Activated CD4-positive, CD25-positive, alpha-beta regulatory T cell treated with anti-CD3 and anti-CD28 coated beads, Interleukin-2, amount 50 U/mL, for 72 hours (primary cell): ENCODE measurements at places on chromosomes 11 and 22.

GRCh38 chr11:35111161-35112055, 27.6 kb upstream of the CD44 start:
- no peak for DNase-seq

- no peak for DNase-seq
Observed at GRCh38 chr11:66523611-66524010, 13.2 kb downstream of the BBS1 start.

- no peak for DNase-seq
Observed at GRCh38 chr22:48047722-48048500, 1285.5 kb downstream of the TBC1D22A start.

- no peak for DNase-seq
Observed at GRCh38 chr22:47139790-47140119, 377.3 kb downstream of the TBC1D22A start.

DNA sequence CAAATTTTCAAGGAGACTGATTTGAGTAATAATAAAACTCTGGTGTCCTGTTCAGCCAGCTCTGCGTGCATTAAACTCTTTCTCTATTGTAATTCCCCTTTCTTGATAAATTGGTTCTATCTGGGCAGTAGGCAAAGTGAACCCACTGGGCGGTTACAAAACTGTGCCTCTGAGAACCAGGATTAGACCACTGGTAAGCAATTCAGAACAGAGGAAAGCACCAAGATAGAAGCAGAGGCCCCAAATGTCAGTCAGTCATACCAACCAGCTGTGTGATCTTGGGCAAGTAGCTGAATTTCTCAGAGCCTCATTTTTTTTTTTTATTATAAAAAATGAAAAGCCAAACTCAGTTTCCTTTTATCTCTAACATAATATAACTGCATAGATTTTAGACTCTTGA, 54.9 kb downstream of the TRIM44 start:
- DNase-seq: no peak

GRCh38 chr11:87150936-87151335, 113.2 kb downstream of the TMEM135 start:
- no peak for DNase-seq

- no peak for DNase-seq
Observed at GRCh38 chr22:45493286-45493771, 9.4 kb upstream of the FBLN1 start.

- no peak for DNase-seq
Observed at GRCh38 chr22:45268167-45268957, 16.4 kb upstream of the UPK3A start.

- no peak for DNase-seq
Observed at GRCh38 chr11:35056391-35057093, 82.4 kb upstream of the CD44 start.

- DNase-seq: no peak
Observed at GRCh38 chr11:8314916-8315315, 51.2 kb upstream of the LMO1 start.

DNA sequence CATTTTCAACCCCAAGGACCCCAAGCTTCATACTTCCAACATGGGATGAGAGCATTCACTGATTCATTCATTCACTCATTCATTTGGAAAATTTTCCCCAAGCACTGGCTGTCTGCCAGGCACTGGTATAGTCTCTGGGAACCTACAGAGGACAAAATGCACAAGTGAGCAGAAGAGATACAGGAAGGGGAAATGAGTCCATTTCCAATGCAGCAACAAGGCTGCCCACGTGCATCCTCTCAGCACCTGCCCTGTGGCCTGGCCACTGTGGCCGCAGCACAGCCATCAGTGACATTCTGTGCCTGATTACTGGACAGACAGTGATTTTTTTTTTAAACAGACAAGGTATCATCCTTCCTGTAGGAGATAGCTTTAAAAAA, 96.0 kb upstream of the PITPNB start:
- no peak for DNase-seq

DNA sequence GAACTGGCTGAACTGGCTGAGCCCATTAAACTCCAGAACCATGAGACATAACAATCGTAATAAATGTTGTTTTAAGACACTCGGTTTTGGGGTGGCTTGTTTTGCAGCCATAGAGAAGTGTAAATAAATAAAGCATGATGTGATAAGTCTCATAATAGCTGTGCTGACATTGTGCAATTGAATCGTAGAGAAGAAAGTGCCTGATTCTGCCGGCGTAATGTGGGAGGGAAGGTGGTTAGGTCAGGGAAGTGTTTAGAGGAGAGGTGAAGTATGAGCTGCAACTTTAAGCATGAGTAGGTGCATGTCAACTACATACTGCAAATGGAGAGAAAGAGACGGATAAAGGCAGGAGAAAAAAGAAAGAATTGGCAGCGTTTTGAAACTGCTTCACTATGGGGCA, 217.1 kb downstream of the BLID start:
- DNase-seq: no peak

GRCh38 chr11:117559698-117560097, 232.0 kb downstream of the CEP164 start:
- DNase-seq: no peak

DNA sequence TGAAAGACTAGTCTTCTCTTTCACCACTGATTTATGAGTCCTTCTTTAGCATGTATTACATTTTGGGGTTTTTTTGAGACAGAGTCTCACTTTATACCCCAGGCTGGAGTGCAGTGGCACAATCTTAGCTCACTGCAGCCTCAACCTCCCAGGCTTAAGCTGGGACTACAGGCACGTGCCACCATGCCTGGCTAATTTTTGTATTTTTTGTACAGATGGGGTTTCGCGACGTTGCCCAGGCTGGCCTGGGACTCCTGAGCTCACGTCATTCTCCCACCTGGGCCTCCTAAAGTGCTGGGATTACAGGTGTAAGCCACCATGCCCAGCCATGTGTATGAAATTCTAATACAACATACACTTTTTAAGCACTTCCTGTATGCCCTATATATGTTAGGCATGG, 26.3 kb upstream of the CXCR5 start:
- DNase-seq: no peak

DNA sequence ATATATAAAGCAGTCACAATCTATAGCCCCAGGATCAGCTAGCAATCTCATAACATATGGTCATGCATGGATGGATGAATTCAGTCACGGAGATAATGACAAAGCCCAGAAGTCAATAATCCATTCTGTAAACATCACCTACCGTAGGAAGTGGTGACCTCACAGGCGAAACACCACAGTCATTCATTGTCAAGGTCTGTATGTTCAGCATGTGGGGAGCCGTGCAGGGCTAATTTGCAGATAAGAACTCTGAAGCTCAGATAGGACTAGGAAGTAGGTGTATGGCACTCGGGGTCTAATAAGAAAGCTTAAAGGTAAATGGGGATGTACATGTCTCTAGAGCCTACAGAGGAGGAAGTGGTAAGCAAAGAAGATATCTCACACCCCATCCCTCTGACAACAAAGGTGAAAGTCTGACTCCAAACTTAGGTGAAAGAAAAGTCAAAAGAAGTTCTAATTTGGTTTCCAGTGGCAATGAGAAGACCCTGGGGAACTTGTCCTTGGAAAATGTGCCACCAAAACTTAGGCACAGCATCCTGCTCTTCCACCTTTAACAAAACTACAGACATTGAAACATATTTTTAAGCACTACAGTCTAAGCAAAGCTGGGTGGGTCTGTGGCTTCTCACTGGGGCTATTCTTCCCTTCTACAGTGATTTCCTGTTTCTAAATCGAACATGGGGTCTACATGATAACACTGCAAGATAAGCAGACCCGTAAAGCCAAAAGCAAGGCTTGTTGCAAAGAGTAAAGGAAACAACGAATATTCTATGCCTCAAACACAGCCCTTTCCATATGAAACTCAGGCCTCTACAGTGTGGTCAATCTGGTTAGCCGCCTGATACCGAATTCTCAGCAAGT, 5.2 kb downstream of the CRTAM start:
- DNase-seq: no peak

DNA sequence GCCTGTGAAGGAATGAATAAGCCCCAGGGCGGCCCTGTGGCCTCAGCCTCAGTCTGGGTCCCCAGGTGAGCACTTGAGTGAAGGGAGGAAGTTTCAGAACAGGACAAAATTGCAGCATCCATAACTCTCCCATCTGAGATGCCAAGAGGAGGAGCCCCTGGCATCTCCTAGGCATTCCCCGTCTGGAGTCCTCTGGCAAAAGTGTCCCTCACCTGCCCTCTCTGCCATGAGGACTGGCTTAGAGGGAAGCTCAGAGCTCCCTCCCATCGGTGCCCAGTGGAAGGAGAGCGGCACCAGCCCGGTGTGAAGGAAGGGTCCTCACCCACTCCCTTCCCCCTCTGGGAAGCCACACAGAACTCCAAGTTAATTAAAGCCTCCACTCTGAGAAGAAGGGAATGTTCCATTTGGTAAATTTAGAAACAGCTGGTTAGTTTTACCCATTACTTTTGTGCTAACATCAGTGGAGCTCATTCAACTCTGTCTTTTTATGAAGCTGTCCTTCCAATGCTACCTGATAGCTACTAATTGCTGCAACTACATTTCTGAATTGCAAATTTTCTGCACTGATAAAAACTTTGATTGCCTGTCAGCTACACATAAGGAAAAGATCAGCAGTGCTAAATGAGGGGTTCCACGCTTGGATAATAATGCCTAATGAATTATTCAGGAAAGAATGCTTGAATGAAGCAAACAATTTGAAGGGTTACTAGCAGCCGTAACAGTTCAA, 123.3 kb upstream of the RCN1 start:
- no peak for DNase-seq

- no peak for DNase-seq
Observed at GRCh38 chr11:108685419-108686130, 20.7 kb downstream of the DDX10 start.

DNA sequence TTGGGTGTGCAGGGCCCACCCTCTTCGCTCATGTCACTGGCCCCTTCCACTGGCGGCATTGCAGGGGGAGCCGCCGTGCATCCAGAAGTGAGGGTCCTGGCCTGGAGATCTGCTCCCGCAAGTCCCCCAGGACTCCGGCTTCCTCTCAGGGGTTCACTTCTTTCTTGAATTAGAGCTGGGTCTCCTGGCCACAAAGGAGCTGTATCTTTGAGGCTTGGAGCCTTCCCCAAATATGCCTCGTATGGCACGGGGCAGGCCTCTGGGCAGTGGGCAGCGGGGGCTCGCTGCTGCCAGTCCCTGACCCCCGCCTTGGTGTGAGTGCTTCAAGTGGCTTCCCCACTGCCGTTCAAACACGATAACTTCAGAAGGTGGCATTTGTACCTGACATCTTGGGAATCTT, 7.4 kb upstream of the IFITM3 start:
- DNase-seq: no peak

DNA sequence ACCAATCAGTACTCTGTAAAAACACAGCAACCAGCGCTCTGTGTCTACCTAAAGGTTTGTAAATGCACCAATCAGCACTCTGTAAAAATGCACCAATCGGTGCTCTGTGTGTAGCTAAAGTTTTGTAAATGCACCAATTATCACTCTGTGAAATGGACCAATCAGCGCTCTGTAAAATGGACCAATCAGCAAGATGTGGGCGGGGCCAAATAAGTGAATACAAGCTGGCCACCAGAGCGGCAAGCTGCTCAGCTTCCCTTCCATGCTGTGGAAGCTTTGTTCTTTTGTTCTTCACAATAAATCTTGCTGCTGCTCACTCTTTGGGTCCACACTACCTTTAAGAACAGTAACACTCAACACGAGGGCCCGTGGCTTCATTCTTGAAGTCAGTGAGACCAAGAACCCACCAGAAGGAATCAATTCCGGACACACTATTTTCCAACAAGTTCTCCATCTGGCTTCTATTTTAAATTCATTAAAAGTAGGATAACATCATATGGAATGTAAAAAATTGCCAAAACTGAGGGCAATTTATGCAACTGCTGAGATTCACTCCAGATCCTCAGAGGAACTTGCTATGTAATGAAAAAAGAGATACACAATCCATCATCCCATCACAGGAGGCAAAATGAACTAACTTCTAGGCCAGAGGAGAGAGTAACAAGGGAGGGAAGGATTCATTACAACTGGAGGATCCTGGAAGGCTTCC, 3.1 kb upstream of the PANX1 start:
- no peak for DNase-seq

DNA sequence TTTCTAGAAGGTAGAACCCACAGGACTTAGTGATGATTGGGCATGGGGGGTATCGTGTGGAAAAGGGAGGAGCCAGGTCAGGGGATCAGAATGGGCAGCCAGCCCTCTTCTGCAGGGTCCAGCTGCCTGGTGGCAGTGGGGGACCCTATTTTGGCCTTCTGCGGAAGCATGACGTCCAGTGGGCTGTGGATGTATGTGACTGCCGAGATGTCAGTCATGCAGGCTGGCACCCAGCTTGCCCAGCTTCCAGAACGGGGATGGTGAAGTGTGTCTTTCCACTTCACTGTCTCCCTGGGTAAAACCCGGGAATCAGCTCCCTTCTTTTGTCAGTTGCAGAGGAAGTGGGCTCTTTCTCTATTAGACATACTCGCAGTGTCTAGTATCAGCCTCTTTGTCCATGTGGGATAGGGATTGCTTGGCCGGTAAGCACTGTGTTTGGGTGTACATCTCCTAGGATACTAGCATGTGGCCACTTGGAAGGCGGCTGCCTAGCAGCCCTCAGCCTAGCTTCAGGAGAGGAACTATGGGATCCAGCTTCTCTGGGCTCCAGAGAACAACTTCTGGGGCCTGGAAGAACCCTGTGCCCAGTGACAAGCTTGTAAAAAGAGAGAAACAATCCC, 51.4 kb downstream of the GRIK4 start:
- no peak for DNase-seq

DNA sequence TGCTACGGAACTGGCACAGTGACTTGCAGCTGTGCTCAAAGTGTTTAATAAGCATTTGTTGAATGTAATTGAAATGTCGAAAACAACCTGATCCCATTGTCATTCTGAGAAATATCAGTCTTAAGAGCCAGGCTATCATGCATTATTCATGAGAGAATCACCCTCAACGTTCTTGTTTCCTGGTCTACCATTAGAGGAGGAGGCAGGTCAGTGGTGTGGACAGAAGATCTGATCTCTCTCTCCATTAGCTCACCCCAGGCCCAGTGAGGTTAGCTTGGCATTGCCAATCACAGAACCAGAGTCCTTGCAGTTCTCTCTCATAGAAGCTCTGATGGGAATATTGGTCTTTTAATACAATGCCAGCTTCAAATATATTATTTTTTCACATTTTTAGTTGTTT, 121.1 kb upstream of the SPON1 start:
- DNase-seq: no peak

DNA sequence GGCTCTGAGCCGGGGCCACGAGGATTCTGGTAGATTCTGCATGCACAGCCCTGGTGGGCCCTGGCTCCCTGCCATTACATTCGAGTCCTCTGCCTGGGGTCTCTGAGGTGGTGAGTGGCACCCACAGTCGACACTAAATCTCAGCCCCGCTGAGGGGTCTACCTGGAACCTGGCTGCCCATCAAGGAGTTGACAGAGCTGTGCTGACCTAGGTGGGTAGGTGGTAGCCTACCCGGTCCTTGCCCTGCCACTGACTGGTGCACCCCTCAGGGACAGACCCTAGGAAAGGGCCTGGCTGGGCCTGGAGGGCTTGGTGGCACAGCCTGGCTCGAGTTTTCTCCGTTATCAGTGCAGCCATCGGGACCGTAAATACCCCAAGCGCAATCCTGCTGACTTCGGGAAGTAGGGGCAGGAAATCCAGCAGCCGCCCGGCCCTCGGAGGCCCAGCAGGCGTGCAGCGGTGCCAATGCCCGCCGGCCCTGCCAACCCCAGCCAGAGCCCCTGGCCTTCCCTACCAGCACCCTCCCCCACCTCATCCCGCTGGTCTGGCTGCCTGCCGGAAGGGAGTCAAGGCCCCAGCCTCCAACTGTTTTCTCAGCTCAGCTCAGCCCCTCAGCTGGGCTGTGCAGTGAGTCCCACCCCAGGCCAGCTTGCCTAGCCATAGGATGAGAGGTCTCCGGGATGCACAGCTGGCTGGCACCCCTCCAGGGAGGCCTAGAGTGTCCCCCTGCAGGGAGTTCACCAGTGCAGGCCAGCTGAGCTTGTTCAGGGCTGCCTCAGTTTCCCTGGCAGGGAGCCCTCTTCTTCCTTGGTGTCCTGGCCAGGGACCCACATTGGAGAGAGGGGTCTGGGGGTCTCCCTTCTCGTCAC, 80.4 kb upstream of the KCNQ1OT1 start:
- peak; percentile 28 for DNase-seq
